Thoracic aorta (tissue), 2 donors: ENCODE measurements at places on chromosomes 7 and 10.

GRCh38 chr7:38245409-38245977 is 27.9 kb downstream of the TARP start:
- DNase-seq: no peak

GRCh38 chr7:159144758-159145489 is at the start of gene VIPR2:
Gene VIPR2, minus strand, starts transcription at chr7:159144867. Its CDS starts 96 bp downstream, at chr7:159144771.
- no peak for DNase-seq

- no peak for DNase-seq
Measured at GRCh38 chr7:20745702-20746101, 41.0 kb downstream of the SP8 start.

- no peak for DNase-seq
Measured at GRCh38 chr10:71278691-71279588, 40.1 kb upstream of the SLC29A3 start.

DNA sequence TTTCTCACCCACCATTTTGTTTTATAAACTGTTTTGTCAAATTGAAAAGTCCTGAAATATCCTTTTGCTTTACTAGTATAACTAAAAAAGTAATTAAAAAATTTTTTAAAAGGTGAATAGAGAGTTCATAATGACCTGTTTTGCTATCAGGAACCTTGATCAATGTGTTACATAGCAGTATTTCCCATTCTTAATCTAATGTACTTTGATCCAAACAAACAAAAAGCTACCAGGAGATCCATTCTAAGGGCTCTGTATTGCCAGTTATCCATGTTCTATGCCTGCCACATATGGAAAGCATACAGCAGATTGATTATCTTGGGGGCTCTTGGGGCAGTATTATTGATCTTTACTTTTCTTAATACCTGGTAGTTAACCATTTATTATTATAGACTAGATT is 32.1 kb downstream of the ZMYND11 start:
- DNase-seq: no peak

GRCh38 chr7:124779194-124779593 is 13.6 kb upstream of the GPR37 start:
- no peak for DNase-seq

- DNase-seq: no peak
Measured at GRCh38 chr7:74625446-74625845, 32.1 kb upstream of the GTF2I start.

GRCh38 chr7:2864999-2865670 is 21.0 kb upstream of the GNA12 start:
- no peak for DNase-seq

- DNase-seq: no peak
Measured at GRCh38 chr7:11539853-11540252, 292.1 kb downstream of the THSD7A start.

DNA sequence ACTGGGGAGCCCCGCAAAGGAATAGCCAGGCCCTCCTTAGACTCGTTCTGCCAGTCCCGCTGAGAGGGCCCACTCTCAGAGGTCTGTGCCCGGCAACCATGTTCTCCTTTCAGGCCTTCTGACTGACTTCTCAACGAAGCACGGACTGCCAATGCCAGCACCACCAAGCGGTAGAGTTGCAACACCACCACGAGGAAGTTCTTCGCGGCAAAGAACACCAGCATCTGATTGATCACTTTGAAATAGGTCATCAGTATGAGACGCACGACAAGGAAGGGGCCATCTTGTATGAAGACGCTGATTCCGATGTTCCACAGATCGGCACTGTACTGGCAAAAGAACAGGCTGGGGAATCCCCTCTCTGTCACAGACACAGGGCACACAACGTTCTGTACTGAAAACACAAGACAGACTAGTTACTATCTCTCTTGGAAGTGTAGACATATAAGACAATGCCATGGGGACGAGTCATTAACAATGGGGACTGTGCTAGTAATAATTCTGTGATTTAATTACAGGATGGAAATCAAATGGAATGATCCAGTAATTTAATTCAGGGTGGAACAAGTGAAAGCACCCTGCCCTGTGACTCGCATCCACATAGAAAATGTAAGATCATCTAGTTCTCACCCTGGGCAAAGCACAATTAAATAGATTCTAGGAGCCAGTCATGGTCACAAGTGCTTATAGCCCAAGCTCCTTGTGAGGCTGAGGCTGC is 42.7 kb downstream of the TMEM26 start:
- DNase-seq: no peak

- DNase-seq: no peak
Measured at GRCh38 chr7:77450054-77450453, 33.9 kb upstream of the GSAP start.

- DNase-seq: no peak
Measured at GRCh38 chr10:16231734-16232435, 204.9 kb upstream of the PTER start.

DNA sequence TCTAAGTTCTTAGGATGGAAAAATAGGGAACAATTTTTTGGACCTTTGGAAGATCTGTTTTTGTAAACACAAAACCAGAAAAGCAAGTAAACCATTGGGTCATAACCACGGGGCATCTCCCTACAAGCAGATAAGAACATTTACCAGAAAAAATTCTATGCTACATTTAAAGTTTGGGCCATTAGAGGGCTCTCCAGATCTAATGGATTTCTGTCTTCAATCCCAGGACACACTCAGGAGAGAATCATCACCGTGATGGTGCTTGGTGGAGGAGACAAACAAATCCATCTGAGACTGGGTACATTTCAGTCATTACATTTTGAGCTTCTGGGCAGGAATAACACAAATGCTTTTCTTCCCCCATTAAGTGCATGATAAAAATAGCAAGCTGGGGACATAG is 178.4 kb upstream of the TARP start:
- no peak for DNase-seq

DNA sequence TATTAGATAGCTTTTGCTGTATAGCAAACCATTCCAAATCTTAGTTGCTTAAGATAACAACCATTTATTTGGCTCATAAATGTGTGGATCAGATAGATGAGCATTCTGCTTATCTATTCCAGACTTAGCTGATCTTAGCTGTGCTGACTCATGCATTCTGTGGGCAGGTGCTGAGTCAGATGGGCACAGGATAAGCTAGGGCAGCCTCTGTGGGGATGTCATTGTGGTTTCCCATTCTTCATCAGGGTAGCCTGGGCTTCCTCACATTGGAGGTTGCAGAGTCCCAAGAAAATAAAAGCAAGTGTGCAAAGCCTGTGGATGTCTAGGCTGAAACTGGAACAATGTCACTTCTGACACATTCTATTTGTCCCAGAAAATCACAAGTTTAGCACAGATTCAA is 917.0 kb downstream of the TYW1 start:
- DNase-seq: no peak

DNA sequence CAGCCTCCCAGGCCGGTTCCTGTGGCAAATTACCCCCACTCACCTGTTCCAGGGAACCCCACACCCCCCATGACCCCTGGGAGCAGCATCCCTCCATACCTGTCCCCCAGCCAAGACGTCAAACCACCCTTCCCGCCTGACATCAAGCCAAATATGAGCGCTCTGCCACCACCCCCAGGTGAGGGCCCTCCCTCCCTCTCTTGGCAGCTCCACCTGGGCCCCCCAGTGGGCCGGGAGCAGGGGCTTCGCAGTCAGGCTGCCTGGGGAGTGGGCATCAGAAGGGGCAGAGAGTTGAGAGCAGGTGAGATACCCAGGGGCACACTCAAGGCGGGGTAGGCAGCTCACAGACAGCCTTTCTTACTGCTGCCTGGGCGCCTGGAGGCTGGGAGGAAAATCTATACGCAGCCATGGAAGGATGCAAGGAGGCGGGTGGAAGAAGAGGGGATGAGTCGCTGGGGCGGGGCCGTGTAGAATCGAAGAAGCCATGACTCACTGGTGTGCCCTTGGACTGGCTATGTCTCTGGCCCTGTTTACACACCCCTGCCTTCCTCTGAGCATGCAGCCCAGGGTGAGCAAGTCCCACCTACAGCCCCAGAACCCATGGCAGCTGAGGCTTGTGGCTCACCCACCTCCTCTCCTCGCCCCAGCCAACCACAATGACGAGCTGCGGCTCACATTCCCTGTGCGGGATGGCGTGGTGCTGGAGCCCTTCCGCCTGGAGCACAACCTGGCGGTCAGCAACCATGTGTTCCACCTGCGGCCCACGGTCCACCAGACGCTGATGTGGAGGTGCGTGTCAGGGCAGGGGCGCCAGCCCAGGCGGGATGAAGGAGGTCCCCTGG is 48.6 kb upstream of the PPIF start:
- peak; percentile 82 for DNase-seq

GRCh38 chr10:122498521-122498920 is 37.2 kb downstream of the HTRA1 start:
- no peak for DNase-seq

DNA sequence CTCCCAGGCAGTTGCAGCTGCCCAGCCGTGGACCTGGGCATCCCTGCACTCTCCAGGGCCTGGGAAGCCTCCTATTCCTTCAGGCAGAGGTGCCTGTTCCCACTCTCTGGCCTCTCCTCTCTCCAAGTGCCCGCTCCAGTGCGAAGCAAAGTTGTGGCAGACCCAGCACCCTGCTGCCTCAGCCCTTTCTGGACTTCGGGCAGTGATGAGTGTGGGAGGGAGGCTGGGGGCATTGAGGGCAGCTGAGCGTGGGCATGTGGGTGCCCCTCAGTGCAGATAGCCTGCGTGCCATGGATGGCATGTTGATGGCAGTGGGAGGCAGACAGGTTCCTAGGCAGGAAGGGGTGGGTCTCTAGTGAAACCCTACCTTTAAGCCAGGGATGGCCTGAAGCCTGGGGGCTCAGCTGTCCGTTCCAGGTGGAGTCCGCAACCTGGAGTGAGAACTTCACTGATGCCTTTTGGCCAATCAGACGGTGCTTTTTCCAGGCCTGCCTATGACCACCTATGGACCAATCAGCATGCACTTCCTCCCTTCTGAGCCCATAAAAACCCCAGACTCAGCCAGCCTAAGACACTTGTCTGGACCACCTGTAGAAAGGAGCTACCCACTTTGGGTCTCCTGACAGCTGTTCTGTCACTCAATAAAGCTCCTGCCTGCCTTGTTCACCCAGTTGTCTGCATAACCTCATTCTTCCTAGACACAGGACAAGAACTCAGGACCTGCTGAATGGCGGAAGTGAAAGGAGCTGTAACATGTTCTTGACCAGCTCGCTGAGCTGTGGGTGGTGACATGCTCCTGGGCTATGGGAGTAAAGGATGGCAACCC is 26.1 kb downstream of the SVIL start:
- DNase-seq: no peak

- peak; percentile 42 for DNase-seq
Measured at GRCh38 chr10:69911613-69912528, 110.2 kb downstream of the COL13A1 start.

DNA sequence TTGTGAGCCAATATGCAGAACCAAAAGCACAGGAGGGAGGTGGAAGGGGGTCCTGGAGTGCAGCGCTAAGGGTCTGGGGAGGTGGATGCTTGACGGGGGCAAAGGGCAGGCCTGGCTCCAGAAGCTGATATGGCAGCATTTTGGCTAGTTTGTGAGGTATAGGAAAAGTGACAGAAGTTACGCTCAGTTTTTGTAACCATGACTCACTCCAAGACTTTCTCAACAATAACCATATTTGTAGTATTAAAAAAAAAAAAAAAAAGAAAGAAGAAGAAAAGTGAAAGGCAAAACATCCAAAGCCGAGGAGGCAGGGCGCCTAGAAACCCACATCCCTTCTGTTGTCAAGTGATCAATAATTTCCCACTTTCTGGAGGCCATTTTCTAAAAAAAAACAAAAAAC is 92.3 kb downstream of the RNF216 start:
- DNase-seq: no peak

DNA sequence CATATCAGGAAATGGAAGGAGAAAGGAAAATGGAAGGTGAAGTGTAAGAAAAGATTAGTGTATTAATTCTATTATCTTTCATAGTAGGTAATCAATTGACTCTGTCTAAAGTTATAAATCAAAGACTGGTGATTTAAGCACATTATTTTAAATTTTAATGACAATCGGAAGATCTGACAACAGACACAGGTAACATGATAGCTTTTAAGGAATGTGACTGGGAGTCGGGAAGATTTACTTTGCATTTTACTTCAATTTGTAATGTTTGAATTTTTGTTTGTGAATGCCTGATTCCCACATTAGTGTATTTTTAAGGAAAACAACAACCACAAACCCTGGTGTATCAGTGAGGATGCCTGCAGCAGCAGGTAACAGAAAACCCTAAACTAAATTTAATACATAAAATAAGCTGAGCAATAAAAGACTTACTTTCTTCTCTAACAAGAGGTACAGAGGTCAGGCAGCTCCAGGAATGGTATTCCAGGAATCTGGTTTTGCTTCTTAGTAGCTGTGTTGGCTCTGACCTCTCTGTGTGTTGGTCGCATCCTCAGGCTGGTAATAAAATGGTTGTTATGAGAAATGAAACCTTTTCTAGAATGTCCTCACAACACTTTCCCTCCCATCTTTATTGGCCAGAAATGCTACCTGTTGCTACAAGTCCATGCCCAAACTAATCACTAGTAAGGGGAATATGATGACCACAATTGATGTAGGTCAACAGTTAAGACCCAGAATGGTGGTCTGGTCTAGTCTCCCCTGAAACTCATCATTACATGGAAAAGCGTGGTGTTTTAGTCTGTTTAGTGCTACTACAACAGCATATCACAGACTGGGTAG is 12.2 kb downstream of the DNAJB9 start:
- DNase-seq: no peak

DNA sequence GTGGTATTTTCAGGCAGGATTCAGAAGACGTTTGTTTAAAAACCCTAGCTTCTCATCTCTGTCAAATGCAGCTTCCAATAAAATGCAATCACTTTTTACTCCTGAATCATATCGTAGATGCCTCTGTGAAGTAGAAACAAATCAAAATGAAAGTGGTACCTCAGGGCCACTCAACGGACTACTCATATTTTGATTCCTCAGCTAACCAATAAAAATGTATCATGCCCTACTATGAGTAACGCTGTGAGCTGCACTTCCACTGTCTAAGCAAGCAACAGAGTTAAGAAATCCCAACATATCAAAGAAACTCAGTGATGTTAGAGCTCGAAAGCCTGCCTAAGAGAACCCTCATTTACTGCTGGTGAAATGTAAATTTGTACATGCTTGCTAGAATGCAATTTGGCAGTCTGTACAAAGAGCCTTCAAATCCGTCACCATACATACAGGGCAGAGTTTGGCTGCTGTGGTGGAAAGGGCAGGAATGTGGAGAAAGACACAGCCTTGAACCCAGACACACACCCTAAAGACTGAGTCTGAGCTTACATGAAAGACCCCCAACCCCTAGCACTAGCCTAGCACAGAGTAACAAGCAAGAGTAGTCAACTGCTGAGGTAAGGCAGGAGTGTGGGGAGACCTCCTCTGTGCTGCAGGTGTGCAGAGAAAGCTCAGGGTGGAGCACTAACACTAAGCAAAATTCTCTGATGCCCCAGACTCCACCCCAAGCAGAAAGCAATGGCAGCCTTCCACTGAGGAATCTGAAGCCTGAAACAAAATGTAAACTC is 151.5 kb downstream of the ANK3 start:
- no peak for DNase-seq

DNA sequence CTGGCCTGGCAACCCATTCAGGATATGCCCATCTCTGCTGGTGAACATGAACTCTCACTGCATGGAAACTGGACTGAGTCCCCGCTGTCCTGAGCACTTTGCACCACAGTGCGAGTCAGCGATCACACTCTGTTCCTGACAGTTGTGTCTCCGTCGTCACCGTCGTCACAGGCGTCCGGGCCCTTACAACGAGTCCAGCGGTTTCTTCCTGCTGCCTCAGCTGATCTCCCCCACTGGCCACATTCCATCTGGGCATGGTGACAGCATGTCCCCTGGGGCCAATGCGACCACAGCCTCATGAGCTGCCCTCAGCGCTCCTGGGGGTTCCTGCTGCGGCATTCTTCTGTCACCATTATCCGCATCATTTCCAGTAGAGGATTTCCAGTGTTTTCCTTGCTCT is 76.8 kb upstream of the KLF6 start:
- DNase-seq: no peak

- no peak for DNase-seq
Measured at GRCh38 chr10:18238870-18239485, 98.8 kb downstream of the CACNB2 start.
